Inflammatory macrophage treated with lipopolysaccharide for 1 hour (primary cell): ENCODE measurements at places on chromosomes 1 and 21.

DNA sequence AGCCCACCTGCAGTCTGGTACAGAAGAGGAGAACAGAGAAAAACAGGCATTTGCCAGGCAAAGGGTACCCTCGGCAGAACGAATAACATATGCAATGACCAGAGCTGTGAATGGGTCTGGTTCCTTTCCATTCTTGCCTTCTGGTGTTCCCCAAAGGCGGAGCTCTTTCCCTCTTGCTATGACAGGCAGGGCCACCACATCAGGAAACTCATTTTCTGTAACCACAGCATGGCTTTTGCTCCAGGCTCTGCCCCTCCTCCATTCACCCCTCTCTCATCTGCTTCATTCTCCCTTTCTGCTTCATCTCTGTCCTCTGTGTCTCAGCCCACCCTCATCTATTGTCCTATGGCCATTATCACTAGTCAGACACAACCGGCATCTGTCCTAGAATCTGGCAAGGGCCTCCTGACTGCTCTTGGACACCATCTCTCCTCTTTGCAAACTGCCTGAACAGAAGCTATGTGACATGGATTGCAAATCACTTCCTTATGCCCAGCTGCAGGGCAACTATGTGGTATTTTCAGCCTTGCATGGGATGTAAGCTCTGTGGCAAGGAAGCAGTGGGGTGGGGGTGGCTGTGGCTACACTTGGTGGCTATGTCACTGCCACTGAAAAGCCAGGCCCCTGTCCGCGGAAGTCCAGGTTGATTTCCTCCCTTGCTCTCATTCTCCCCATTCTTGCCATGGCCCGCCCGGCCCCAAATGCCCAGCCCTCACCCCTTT, 78.8 kb upstream of the ABCD3 start:
- DNase-seq, result peak; percentile 29

- DNase-seq, result peak; percentile 16
Observed at GRCh38 chr21:33314111-33314510, 10.7 kb upstream of the IFNAR1 start.

GRCh38 chr1:109816975-109817535, 53.3 kb upstream of the EPS8L3 start:
- DNase-seq, result no peak

- DNase-seq, result peak; percentile 4
Observed at GRCh38 chr1:147565189-147565980, 24.1 kb downstream of the BCL9 start.

GRCh38 chr1:118905196-118905595, 82.9 kb downstream of the TBX15 start:
- DNase-seq, result no peak

- no peak for DNase-seq
Observed at GRCh38 chr1:106747791-106748190, 308.7 kb upstream of the PRMT6 start.

DNA sequence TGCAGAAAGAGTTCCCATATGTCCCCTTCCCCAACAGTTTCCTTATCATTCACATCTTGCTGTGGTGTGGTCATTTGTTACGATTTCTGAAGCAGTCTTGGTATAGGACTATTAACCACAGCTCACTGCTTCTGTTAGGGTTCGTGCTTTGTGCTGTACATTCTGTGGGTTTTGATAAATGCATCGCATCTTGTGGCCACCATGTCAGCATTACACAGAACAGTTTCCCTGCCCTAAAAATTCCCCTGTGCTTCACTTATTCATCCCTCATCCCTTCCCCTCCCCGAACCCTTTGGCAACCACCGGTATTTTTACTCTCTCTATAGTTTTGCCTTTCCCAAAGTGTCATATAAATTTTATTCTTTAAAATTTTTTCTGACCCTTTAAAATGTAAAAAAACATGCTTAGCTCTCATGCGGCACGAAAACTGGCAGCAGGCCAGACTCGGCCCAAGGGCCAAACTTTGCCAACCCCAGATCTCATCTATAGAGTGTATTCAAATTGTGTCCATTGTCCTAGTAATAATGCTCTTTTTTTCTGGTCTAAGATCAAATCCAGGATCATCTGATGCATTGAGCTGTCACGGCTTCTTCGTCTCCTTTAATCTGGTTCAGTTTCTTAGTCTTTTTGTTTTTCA, 78.2 kb downstream of the SIM2 start:
- DNase-seq, result no peak

DNA sequence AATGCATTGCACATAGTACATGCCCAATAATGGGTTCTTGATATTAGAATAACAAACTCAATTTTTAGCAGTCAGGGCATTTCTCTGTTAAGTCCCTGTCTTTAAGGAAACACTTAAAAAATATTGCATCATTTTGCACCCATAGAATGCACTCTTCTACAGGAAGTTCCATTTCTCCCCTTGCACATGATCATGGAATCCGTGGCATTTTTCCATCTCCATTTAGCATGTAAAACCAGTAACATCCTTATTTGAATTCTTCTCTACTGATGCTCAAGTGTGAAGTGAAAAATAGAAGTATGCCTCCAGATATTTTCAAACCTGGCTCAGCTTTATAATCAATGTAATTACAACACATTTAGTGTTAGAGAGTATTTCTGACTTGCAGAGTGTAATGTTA, 192.8 kb downstream of the RWDD3 start:
- DNase-seq, result no peak

- DNase-seq, result no peak
Observed at GRCh38 chr1:44333376-44333775, 21.7 kb downstream of the ERI3 start.

- DNase-seq, result no peak
Observed at GRCh38 chr1:56758135-56758534, 61.1 kb downstream of the FYB2 start.

- DNase-seq, result no peak
Observed at GRCh38 chr1:78622548-78622947, 2.3 kb downstream of the IFI44L start.

DNA sequence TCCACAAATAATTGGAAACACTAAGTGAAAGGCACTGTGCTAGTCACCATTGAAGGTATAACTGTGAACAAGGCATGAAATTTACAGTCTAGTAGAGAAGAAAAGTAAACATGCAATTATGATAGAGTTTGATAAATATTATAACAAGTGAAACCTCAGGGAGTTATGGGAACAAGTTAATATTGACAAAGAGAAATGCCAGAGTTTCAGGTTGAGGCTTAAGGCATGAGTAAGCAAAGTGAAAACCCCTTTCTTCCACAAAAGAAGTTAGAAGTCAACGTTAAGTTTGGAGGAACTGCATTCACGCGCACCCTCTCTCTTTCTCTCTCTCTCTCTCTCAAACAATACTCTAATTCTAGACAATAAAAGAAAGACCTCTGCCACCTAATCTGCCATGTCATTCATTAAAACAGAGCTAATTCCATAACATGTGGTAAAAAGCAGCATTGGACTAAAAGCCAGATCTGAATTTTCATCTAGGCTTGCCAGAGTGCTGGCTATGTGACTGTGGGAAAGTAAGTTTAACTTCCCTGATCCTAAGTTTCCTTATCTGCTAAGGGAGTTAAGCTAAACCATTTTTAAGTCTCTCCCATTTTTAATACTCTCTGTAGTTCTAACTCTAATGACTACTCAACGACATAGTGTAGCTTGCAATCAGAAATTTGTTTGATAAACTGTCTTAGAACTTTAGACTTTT, 22.0 kb downstream of the SLC44A5 start:
- DNase-seq, result no peak

GRCh38 chr21:38833117-38833516, 27.4 kb downstream of the ETS2 start:
- DNase-seq, result no peak

GRCh38 chr21:27511233-27511632, 544.3 kb upstream of the ADAMTS5 start:
- no peak for DNase-seq

DNA sequence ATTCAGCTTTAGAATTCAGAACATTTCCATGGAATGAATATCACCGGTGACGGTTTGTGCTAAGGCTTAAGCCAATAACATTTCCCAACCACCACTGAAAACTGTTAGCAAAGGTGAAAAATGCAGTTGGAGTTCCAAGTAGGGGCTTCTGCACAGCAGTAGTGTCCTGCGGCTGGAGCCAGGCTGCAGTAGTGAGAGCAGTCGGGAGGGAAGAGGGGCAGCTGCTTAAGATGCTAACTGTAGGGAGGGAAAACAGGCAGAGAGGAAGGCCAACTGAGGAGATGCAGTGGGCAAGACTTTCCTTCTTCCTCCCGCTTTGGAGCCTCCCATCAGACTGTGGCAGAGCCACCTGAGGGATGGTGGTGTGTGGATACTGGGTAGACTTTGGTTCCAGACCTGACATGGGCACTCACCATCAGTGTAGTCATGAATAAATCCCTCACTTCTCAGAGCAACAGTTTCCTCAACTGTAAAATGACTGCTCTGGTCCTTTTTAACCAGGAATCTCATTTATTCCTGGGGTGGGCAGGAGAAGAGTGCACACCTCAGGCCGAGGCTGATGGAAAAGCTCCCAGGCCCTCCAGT, 3.2 kb downstream of the F3 start:
- DNase-seq, result no peak

DNA sequence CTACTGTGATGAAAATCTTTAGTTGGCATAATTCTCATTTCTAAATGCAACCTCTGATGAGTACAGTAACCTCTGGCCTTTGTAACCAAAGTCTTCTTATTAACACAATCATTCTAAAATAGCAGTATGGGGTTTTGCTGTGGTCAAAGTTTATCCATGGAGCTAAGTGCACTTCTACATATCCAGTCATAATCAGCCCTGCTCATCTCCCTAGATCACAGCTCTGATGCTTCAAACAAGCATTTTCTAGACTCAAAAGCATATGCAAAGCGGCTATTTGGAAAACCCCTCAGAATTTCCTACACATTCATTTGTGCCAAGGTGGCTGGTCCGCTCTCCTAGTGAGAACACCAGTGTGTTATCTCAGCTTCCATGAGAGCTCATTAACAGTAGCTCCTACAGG, 418.6 kb downstream of the MRPL39 start:
- no peak for DNase-seq

GRCh38 chr1:170664093-170664827, at the start of gene PRRX1:
Gene PRRX1, plus strand, starts transcription at chr1:170664131. Its CDS starts 88 bp downstream, at chr1:170664219.
- DNase-seq, result no peak

DNA sequence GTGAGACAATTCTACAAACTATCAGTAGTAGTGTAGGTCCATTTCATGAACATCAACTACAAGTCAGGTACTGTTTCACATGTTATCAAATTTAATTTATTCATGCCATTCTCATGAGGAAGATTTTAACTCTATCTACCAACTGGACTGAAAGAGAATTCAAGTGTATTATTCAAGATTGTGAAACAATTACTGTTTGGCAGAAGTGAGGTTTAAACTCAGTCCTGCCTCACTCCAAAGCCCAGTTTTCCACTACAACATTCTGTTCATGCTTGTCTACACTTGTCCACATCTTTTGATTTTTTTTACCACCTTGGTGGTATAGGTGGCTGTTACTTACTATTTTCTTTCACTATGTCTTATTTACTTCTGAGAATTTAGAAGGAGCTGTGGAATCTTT, 272.9 kb downstream of the TGFB2 start:
- no peak for DNase-seq

GRCh38 chr1:7208647-7209180, 423.5 kb downstream of the CAMTA1 start:
- DNase-seq, result no peak

GRCh38 chr1:155352631-155353030, 31.9 kb downstream of the RUSC1 start:
- no peak for DNase-seq

GRCh38 chr1:61171346-61171745, 89.0 kb downstream of the NFIA start:
- DNase-seq, result no peak

DNA sequence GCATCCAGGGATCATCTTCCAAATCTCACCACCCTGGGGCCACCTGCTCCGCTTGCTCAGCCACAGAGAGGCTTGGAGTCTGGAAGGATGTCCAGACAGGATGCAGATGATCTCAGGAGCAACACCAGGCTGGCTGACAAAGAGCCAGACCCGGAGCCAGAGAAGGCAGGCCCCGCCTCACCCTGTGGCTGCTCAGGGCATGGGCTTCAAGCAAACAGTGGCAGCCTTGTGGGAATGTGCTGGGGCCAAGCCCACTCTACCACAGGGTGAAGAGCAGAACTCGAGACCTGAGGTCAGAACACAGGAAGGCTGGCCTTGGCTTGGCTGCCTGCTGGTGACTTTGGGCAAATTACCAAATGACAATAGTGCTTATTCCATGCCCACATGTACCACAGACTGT, 45.5 kb downstream of the MRPL37 start:
- no peak for DNase-seq

GRCh38 chr1:3892748-3893147, 7.3 kb downstream of the C1orf174 start:
- no peak for DNase-seq

DNA sequence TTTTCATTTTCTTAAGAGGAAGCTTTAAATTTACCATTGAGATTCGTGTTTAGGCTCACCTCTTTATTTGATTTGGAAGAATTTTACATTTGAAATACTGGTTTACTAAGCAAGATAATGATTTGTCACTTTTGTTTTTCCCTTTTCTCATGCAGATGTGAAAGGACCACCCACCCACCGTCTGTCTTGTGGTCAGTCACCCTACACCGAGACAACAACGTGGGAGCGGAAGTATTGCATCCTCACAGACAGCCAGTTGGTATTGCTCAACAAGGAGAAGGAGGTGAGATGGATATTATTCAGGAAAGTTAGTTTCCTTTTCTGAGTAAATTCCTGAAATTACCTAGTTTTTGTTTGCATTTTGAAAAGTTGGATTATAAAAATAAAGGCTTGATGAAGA, 189.5 kb downstream of the RASAL2 start:
- peak; percentile 66 for DNase-seq

- DNase-seq, result no peak
Observed at GRCh38 chr1:92317836-92318493, 19.1 kb downstream of the RPAP2 start.

- DNase-seq, result no peak
Observed at GRCh38 chr1:191085121-191085520, 607.5 kb upstream of the BRINP3 start.

GRCh38 chr21:38159355-38159754, 97.4 kb upstream of the KCNJ15 start:
- peak; percentile 76 for DNase-seq

DNA sequence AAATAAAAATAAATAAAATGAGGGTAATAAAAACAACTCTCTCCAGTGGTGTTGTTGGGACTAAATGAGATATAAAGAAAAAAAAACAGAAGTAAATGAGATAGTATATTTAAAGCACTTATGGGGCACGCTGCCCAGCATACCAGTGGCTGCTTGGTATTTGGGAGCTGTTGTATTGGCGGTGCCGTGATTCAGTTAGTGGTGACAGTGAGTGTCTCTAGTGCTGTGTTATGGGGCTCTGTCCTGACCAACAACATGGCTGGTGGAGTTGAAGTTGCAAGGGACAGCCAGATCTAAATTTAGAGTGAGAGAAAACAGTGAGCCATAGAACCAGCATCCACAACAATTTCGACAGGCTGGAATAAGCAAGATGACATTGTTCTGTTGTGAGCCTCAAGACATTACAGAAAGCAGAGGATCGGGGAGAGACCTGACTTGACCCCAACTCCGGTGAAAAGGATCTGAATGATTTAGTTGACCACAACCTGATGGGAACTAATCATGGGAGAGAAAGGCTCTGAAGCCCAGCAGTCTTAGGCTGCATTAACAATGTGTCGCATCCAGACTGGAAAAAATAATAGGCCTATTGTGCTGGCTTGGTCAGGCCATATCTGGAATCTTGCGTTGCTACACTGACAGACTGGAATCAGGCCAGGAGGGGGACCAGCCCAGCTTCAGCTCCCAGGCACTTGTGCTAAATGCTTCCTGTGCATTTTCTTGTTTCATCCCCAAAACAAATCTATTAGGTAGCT, 2.4 kb upstream of the MFSD2A start:
- DNase-seq, result no peak
